ENCODE measurements at places on chromosomes 16 and 17.

GRCh38 chr16:26133416-26134093 is 441.8 kb downstream of the HS3ST4 start:
- DNase-seq: no peak

DNA sequence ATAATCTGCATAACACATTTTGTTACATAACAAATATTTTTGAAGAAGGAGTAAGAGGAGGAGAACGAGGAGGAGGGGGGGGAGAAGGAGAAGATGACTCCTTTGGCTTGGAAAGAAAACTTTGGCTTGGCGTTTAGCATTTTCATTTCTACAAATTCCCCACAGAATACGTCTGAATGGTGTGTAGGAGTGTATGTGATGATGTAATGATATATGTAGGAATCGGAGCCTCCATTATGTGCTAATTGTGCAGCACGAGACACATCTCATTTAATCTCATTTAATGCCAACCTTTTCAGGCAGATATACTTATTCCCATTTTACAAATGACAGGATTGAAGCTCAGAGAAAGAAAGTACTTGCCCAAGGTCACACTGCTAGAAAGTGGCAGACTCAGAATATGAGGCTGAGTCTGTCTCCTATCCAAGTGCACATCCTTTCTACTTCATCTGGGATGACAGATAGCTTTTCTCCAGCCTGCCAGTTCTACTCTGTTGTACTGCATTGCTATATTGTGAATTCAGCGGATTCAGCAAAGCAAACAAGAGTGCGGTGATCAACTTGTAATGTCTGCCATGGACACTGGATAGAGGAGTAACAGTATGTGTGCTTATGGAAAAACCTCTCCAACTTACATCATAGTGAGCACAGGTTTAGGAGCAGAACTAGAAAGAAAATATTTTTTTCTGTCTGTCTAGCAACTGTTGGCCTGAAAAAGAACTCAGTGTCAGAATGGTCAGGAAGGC is 10.4 kb upstream of the SLC47A2 start:
- DNase-seq: no peak

GRCh38 chr16:55853114-55853513 is 20.2 kb upstream of the CES1 start:
- DNase-seq: no peak

DNA sequence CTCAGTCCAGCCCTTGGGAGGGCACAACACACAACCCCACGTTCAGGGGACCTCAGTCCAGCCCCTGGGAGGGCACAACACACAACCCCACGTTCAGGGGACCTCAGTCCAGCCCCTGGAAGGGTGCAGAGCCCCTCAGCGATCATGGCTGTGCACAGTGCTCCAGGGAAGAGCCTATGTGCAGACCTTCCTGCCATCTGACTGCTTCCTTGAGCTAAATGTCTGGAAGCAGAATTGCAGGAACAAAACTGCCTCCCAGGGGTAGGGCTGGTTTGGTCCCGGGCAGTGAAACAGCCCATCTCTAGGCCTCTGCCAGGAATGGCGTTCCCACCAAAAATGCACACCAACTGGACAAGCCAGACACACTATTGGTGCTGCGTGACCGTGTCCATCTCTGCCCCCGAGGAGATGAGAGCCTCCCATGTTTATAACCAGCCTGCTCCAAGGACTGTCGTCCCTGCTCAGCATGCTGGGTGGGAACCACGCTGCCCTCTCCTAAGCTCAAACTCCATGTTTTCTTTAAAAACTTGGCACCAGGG is 44.0 kb downstream of the ZNF276 start:
- DNase-seq: no peak

DNA sequence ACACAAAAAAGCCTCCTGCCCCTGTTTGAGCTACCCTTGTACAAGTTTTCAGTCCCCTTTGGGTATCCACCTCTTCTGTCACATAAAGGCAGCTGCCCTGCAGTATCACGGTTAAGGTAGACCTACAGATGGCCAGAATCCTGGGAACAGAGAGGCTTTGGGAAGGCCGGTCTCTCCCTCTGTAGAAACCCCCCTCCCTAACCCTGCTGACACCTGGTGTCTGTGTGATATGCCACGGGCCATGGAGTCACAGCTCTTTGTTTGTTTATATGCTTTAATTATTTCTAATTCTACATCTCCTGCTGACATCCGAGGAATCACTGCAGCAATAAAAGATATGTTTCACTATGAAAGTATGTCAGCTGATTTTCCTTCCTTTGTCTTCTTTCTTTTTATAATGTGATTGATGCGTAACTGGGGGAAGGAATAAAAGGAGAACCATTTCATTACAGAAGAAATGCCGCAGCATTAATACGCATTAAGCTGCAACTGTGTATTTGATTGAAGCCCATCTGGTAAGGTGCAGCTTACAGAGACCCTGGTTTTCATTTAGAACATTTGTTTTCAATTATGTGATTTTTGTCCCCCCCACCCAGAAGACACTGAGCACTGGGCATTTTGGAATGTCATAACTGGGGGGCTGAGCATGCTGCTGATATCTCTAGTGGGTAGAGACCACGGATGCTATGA is 142.1 kb downstream of the SLC39A11 start:
- DNase-seq: no peak

DNA sequence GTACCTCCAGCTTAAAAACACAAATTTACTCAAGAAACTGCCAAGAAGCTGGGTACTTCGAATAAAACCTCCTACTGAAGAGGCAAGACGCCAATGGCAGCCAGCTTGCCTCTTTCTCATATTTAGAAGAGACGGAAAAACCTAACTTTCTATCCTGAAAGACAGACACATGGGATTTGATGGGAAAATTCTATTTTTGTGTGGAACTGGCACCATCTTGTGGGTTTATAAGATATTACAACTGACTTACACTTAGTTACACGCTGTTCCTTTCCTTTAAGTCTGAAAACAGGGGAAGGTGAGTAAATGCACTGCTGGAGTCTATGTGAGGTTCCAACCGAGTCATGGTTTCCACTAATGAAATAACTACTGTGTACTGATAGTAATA is 10.3 kb downstream of the ZNF18 start:
- no peak for DNase-seq

GRCh38 chr16:72876221-72876620 is 171.7 kb downstream of the ZFHX3 start:
- DNase-seq: no peak

DNA sequence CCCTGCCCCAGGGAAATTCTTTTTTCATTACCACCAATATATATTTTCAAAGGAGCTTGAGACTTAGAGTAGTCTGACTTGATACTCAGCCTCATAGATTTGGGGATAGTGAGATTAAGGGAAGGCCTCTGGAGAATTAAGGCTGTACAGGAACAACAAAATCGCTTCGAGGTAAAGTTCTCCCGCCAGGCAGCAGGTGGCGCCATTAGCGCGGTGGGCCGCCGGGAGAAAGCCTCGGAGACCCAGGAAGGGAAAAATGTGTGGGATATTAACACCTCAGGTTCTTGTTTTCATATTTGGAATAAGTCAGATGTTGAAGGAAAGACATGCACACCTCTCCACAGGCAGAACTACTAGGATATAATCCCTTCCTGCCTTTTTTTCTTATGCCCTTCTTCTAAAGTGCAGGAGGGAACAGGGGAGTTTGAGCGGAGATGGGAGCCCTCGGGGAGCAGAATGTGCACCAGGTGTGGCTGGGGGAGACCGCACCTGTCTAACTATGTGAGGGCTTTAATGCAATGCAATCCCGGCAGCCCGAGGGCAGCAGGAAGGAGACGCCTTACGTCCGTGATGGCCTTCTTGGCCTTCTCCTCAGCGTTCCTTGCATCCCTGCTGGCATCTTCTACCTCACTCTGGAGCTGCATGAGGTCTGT is 25.9 kb downstream of the MYH3 start:
- DNase-seq: no peak

DNA sequence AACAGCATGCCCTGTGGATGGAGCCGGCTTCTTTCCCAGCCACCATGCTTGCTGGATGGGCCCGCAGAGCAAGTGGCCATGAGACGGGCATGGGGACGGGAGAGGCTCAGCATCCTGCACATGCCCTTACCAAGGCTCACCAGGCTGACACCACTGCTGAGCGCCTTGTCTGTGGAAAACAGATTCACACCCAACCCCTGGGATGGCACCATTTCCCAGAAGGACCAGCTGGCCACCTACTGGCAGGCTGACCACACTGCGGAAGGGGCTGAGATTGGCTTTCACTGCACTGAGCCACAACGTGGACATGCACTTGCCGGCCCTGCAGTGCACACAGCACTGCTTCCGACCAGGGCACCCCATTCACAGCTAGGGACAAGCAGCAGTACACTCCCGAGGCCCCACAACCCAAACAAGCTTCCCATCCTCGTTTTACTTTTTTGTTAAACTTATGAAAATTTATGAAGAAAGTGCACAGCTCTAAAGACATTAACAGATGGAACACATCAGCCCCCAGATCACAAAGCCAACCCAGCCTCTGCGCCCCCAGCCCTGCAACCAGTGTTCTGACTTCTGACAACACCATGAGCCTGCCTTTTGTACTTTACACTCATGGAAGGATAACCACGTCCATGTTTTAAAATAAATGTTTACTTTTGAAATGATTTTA is 13.9 kb upstream of the KRTAP17-1 start:
- DNase-seq: no peak

DNA sequence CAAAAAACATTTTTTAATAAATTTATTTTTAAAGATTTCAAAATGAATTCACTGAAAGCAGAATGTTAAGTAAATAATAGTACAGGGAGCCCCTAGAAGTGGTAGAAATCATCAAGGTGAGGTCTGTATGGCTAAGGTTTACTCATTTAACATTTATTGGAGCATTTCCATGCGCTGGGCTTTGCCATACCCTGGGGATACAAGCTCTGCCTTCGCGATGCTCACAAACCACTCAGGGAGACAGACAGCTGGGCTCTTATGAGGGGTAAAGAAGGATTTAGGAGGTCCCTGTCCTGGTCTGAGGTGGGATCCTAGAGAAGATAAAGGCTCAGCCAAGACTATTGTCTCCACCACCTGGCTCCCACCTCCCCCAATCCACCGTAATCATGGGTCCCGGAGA is 11.3 kb upstream of the LPCAT2 start:
- DNase-seq: no peak

GRCh38 chr16:66481081-66481942 is 54.2 kb downstream of the BEAN1 start:
- no peak for DNase-seq

DNA sequence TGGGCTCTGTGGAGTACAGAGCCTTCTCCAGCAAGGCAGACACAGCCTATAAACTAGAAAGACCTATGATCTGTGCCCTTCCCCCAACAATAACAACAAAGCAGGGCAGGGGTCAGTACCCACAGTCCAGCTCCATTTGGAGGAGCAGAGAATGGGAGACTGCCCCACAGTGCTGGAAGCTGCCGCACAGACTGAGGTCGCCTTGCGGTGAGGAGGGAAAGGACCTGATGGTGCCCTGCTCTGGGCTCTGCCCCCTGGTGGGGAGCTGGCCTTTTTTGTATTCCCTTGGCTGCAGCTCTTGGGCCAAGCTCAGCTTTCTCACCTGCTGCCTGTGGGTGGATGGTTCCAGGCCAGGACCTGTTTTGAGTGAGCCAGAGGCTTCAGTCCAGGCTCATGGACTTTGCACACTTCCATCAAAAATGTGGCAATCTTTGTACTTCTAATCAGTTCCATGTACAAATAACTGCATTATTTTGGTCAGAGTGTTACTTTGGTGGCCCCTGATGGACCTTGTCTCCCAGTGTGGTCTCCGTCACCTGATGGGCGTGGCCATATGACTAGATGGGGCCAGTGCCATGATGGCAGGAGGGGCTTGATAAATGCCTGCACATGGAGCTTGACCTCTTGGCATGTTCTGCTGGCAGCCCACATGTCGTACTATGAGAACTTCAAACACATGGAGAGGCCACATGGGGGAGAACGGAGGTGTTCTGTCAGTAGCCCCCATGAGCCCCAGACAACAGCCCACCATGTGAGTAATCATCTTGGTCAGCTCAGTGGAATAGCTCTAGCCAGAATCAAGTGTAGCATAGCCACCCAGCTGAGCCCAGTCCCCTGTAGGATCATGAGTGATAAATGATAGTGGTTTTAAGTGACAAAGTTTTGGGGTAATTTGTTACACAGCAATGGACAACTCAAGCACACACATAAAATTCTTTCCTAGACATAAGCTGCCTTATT is 24.2 kb downstream of the B9D1 start:
- DNase-seq: peak; percentile 36

DNA sequence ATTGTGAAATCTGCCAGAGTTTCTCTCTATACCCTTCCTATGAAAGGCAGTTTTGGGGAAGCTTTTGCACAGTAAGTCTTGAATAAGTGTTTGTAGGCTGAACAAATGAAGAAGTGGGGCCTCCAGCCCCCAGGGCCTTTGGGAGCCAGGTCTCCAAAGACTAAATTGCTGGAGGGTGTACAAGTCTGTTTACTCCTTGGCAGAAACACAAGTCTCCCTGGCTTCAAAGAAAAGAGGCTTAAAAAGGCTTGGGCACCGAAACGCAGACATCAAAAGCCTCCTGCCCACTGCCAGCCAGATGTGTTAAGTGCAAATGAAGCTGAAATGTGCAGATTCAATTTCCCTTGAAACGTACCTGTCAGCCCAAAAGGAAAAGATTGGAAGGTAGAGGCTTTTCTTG is 146.3 kb downstream of the TMEM132E start:
- no peak for DNase-seq

- no peak for DNase-seq
These were observed 115.9 kb upstream of the CIBAR2 start for GRCh38 chr16:85227946-85228862.

- no peak for DNase-seq
These were observed 919 bp downstream of the N4BP1 start for GRCh38 chr16:48608871-48609651.

All from effector CD8-positive, alpha-beta T cell (primary cell).